ENCODE measurements at places on chromosomes 11 and 22.
A peak's percentile ranks its signal among the peaks of the same experiment; 100 is the strongest.

DNA sequence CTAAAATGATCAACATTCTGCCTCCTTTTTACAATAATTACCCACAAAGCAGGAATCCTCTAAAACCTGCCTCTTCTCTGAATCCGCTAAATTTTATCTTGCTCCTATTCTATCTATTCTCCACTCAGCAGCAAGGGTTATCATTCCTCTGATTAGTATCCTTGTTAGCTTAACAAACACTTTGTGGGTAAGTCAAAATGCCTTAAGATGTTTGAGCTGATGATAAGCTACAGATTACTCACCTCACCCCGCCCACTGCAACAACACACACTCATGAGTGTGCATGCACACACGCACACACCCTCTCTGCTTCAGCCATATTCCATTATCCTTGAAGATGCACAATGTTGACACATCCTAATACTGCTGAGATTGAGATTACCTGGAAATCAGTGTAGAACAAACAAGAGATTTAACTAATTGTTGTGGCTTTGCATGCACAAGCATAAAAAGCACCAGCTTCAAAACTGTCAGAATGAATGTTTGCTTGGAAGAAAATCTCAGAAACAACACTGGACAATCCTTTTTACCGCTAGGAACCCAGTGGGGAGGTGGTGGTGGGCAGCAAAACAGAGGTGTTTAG lies 130.9 kb downstream of the BBOX1 start:
- no peak for DNase-seq

DNA sequence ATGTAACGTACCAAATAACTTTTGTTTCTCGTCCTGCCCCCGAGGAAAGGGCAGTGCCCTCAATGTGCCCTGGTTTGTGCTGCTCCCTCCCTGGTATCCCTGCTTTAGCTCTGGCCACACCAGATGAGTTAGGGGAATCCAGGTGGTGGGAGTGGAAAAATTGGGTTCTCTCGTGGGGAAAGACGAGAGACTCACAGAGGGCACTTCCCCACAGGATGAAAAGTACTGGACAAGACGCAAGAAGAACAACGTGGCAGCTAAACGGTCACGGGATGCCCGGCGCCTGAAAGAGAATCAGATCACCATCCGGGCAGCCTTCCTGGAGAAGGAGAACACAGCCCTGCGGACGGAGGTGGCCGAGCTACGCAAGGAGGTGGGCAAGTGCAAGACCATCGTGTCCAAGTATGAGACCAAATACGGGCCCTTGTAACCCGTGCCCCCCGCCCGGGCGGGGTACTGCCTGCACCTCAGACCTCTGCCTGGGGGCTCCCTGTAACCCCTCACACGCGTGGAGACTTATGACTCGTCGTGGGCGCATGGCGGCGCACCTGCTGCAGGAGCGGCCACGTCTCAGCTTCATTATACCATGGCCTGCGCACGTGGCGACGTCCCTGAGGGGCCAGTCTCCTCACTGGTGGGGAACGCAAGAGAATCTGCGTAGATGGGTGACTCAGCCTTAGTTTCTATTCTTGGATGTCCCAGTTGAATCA lies 13.9 kb downstream of the TEF start:
- DNase-seq: no peak

DNA sequence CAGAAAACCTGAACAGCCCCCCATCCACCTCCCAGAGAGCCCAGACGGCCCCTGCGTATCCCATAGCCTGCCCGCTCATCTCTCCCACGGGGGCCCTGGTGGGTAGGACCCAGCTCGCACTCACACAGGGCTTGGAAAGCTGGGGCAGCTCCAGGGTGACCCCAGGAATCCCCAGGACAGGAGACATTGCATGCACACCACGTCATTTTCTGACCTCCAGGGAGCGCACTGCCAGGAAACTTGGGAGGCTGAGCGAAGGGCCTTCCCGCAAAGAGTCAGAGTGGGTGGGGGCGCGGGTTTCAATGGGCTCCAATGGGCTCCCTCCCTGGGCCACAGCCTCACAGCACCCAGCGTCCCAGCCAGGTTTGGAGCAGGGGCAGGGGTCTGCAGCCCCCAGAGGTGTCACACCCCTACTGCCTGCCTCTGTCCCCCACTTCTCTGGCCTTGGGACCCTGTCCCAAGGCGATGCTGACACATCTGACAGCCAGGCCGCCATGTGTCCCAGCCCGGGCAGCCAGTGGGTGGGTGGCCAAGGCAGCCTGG lies 8.2 kb upstream of the SYT8 start:
- no peak for DNase-seq

DNA sequence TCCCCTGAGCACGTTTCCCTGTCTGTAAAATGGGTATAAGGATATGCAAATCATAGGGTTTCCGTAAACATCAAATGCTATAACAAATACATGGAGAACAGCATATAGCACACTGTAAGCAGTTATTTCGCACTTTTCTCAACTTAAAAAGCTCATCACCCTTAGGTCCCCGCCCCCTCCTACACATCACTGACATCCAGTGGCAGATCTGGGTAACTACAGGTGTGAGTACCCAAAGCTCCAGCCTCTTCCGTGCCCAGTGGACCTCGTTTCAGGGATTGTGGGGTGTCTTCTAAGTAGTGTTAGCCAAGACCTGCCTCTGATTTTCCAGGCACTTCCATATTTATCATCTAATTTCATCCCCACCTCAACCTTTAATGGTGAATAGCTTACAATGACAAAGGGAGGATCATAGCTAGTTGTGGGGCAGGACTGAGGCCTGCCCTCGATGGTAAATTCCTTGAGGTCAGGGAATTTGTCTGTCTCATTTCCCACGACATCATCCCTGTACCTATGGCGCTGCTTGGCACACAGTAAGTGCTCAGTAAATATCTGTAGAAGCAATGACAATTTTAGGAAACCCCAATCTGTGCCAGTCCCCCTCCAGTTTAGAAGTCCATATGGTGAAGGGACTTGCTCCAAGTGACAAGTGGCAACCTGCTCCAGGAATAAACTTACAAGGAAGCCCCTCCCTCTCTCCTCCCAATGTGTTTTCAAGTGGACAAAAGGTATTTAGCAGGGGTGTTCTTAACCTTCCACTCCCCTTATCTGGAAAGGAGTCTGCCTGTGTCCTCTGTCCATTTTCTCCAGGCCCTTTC lies 340.5 kb downstream of the TENM4 start:
- DNase-seq: peak; percentile 25

DNA sequence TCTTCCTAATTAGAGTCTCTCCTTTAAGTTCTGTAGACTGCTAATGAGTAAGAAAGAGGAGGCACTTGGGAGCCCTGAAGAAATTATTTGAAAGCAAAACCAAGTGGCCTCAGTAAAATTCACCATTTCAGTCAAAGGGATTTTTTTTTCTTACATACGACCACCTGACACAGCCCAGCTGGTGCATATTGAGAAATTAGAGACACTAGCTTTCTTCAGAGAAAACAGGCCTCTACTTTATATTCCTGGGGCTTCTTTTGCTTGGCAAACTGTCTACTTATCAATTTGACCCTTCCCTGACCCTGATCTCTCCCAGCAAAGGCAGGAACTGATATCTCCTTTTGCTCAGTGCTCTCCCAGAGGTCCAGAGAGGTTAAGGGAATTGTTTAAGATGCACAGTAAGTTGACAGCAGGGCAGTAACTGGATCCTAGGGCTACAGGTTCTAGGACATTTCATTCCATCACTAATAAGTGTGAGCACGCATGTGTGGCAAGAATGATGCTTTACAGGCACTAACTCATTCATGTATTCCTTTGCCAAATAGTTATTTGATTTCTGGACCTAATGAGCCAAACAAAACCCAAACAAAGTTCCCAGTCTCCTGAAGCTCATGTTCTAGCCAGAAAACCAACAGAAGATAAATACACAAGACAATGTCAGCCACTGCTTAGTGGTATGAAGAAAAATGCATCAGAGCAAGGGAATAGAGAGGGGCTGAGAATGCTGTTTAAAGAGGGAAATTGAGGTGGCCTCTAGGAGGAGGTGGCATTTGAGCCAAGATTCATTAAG lies 467.6 kb downstream of the SOX6 start:
- DNase-seq: no peak

- DNase-seq: no peak
These were observed 894.6 kb downstream of the FAM181B start for GRCh38 chr11:81839016-81839415.

All from HL-60 (cell line).